ENCODE measurements at places on chromosomes 6 and 20.

GRCh38 chr20:23091721-23092383 is 5.7 kb upstream of the CD93 start:
- no peak for DNase-seq

- DNase-seq = no peak
Observed at GRCh38 chr20:46709459-46710152, at the start of gene SLC2A10. TSS of gene SLC2A10 (plus strand) at chr20:46709649. CDS start at chr20:46709737, 88 bp downstream.

DNA sequence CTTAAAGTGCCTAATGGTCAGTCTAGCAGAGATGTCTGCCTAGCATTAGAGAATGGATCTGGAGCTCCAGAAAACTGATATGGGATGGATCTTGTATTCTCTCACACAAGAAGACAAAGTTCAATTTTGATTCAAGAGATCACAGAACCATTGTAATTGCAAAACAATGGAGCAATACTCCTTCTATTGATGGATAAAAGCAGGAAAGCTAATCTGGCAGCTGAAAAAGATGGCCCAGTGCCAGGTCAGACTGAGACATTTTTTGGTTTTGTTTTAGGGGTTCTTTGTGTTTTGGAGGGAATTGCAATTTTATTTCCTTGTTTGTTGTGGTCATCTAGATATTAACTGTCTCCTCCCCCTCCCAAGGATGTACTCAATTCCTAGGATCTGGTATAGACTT is 14.6 kb upstream of the ZNF133 start:
- DNase-seq = no peak

DNA sequence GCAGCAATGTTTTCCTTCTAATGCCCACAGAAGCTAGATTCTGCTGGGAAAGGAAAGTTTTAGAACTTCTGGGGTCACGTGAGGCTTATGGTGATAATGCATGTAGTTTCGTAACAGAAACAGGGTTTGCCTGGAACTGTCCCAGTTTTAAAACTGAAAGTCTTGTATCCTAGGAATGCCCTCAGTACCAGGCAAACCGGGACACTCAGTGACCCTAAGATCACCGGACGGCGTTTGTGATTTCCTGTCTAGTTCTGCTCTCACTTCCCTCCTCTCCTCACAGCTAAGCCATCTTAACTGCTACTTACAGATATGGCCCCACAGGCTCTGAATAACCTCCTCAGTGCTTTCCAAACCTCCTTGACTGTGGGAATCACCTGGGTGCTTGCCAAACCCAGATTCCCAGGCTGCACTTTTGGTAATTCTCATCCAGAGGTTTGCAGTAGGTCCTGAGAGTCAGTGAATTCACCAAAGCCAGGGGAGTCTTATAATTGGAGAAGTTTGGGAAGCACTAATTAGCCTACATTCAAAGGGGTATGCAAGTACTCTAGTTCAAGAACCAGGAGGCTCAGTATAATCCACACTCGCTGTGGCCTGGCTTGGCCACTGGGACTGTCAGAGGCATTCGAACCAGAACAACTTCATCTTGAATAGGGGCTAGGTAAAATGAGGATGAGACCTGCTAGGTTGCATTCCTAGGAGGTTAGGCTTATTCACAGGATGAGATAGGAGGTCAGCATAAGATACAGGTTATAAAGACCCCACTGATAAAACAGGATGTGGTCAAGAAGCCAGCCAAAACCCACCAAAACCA is 231.6 kb upstream of the MYLIP start:
- no peak for DNase-seq

- no peak for DNase-seq
Observed at GRCh38 chr20:57791966-57792365, 82.2 kb upstream of the PMEPA1 start.

- DNase-seq = no peak
Observed at GRCh38 chr20:51468636-51469035, 73.9 kb downstream of the NFATC2 start.

DNA sequence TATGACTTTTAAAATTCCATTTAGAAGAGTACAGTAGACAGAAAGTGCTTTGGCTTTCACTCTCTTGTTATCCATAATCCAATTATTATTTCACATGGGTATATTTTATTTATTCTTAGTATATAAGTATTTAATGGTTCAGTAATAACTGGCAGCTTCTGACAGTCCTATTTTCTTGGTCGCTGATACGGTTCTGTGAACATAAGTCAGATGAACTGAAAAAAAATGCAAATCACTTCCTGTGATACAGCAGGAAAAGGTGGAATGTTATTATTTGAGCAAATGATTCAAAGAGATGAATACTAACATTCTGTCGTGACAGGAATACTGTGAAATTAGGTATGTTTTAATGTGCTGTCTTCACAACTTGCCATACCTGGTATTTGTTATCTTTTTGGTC is 132.3 kb downstream of the ARHGAP18 start:
- DNase-seq = no peak

- DNase-seq = no peak
Observed at GRCh38 chr6:132280436-132280835, 120.8 kb downstream of the MOXD1 start.

GRCh38 chr6:27752038-27752885 is 159.9 kb downstream of the OR2B2 start:
- peak; percentile 46 for DNase-seq

DNA sequence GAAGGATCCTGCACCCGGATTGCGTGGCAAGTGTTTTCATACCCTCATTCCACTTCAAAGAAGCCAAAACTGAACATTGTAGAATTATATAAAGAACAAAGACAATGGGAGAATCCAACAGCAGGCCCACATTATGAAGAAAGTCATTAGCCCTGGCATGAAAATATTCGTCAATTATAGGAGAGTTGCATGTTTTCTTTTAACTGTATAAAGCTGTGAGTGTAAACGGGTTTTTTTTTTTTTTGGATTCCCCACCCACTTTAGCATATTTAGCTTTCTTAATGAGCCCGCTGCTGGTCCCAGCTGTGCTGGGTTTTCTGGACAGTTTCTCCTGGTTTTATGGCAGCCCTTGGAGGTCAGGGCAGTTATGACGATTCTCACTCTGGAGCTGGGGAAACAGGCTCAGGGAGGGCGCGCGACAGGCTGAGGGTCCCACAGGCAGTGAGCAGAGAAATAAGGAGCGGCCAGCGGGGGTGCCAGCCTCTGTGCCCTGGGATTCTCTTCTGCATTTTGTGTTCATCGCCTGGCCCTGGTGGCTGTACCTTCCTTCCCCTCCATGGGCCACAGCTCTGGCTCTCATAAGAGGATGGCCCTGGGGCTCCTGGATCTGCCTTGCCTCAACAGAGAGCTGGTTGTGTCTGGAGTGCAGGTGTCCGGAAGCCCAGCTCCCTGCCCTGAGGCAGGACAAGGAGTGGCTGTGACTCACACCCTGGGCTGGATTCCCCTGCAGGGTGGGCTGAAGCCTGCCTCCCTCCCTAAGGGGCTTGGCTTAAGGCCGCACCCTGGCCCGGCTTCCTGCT is 24.1 kb upstream of the SULF2 start:
- no peak for DNase-seq

DNA sequence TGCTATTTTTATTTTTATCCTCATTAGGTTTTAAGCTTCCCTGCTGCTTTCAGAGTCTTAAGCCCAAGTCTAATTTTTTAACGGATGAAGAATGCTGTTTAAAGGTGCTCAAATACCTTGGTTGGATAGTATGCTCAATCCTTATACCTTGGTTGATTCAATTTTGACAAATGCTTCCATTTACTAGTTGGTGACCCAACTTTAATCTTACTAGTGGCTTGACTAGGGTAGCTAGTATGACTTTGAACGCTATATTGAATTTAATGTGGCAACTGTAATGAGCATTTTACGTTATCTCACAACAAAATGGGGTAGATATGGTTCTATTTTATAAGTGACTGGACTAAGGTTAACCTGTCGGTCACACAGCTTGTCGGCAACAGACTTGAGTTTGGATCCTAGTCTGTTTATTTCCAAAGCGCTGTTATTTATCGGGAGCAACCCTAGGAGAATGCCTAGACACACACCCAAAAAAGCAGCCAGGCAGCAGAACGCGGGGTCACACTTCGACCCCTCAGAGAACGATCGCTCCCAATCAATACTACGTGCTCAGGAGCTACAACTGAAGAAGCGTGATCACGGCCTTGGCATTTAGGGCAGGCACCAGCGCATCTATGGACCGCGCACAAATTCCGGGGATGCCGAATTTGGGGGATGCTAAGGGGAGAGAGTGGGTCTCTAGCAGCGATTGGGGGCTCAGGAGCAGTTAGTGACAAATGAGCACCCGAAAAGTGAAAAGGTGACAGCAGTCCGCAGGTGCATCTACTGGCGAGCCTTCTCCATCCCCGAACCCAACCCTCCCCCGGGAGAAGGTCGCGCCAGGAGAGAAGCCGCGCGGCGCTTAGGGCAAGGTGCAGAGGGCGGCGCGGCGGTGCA is 586 bp upstream of the ALDH5A1 start:
- DNase-seq = no peak

DNA sequence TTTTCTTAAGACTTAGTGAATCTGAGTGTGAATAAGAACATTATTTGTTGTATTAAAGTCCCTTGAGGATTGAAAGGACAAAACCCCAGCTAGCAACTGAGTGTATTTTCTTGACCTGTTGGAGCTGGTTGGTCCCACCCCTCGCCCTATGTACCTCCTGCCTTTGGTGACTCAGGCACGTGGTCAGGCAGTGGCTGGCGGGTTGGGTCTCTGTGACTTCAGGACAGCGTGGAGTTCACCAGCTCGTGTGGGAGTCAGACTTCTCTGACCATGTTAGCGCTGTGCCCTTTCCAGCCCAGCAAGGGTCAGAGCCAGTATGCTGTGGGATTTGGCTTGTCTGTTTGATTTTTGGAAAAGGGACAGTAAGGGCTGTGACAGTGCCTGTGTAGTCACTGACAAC is 93.7 kb downstream of the SSR1 start:
- DNase-seq = no peak

DNA sequence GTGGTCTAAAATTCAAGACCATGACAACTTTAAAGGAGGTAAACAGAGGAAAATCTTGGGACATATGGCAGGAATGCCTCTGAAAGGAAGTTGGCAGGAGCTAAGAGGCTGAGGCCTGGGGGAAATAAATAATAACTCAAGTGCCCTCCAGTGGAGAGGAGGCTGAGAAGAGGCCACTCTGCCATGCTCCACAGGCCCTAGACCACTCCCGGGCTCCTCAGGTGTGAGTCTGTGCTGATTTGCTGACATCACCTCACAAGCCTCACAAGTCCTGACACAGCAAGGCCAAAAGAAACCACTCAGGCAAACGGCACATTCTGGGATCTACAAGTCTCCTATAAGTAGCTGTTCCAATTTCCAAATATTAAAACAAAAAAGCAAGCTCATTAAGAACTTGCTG is 91.0 kb upstream of the RIPOR2 start:
- DNase-seq = no peak

GRCh38 chr20:48057251-48057650 is 272.0 kb upstream of the SULF2 start:
- no peak for DNase-seq

- no peak for DNase-seq
Observed at GRCh38 chr6:108363889-108364313, 69.0 kb downstream of the AFG1L start.
